G401 (cell line): ENCODE measurements at places on chromosomes 13 and 19.

GRCh38 chr19:54616057-54616456 is 14.2 kb upstream of the LILRB1 start:
- no peak for DNase-seq

- no peak for DNase-seq
These were observed 9.4 kb downstream of the BCL3 start for GRCh38 chr19:44757735-44758505.

DNA sequence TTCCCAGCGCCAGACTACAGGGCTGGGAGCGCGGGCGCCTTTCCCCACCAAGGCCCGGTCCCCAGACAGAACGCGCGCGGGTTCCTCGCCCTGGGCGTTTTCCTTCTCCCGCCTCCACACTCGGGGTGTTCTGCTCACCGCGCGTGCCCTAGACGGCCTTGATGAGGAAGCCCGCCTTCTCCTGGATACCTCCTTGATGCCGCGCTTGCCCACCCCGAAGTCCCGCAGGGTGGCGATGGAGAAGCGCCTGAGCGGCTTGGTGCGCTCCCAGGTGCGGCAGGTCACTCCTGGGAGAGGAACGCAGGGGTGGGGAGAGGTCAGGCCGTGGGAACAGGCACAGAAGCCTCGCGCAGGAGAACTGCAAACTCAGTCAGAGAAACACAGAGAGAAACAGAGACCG is 34.8 kb downstream of the CYP2B6 start:
- DNase-seq: no peak

DNA sequence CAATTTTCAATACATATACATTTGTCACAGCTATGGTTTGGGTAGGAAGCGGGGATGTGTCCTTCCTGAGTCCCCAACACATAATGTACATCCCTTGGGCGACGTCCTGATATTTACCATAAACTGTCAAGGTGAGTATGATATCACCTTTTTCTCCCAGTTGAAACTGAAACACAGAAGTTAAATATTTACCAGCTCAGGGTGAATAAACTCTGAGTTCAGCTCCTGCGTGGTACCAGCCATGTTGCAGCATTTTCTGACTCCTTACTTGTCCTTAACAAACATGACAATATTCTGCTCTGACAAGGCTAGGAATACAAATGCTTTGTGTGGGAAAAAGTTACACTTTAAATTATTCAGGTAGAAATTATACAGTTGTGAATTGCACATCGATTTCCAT is 294.2 kb downstream of the TEX29 start:
- DNase-seq: no peak

DNA sequence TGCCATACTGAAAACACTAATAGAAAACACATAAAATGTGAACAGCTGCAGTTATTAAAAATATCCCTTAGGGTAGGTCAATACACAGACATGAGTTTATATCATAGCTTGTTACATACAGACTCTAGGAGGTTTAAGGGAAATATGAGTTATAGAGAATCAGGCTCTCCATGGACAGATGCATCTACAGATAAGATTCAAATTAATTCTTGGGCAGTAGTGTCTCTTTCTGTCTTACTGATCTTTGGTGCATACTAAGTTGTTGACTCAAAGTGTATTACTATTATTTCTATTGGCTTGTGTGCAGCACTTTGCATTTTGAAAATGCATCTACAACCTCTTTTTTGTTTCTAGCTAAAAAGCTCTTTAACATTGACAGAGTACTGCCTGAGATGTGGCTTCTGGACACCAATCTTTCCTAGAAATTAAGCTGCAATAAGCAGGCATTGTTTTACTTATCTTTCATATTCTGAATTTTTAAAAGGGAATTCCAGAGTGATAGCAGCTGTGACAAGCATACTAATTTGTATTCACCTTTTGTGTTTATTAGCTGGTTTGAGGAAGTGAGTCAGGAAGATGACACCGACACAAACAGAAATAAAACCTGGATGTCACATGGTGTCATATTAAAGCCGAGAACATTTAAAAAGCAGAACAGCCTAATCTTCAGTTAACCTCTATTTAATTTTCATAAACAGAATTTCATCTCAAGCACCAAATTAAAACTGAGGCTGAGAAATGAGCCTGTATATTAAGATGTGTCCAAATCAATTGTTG is 399.0 kb downstream of the PCDH9 start:
- no peak for DNase-seq

DNA sequence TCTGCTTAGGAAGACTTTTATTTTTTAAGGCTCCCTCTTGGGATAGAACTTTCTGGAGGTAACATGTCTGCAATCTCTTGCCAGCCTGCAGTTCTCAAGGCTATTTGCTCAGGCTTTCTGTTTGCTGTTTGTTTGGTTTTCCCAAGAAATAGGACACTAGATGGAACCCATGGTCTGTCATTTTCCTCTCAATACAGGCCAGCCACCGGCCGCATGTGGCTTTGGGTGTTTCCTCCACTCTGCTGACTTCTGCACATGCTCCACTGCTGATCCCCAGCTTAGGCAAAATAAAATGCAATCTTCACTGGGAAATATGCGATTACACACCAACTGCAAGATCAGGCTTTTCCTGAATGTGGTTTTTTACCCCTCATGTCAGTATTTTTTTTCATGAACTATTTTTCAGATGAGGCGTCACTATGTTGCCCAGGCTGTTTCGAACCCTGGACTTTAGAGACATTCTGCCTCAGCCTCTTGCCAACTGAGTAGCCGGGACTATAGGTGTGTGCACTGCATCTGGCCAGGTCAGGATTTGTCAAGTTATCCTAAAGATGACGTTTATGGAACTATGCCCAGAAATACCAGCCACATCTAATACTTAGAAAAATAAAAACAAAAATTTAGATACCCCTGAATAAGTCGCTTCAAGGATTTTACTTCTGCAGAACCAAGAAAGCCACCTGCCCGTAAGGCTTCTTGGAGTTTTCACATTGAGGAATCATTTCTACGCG is 94.3 kb upstream of the PABPC3 start:
- DNase-seq: no peak

GRCh38 chr19:54431255-54431838 is 16.1 kb downstream of the TTYH1 start:
- peak; percentile 49 for DNase-seq

DNA sequence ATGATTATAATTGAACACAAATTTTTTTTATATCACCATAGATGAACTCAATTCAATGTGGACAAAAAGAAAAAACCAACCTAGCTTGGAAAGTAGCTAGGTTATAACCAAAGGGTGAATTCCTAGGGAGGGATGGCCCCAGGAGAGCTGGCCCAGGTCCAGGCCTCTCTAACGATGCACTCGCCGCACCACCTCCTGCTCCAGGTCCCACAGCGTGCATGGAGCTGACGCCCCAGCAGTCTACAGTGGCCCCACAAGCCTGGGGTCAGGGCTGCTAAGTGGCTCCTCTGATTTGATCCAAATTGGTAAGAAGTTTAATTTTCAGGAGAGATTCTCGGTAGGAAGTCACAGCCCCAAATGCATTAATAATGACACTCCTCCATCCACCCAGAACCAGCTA is 48.8 kb downstream of the TSHZ3 start:
- no peak for DNase-seq

DNA sequence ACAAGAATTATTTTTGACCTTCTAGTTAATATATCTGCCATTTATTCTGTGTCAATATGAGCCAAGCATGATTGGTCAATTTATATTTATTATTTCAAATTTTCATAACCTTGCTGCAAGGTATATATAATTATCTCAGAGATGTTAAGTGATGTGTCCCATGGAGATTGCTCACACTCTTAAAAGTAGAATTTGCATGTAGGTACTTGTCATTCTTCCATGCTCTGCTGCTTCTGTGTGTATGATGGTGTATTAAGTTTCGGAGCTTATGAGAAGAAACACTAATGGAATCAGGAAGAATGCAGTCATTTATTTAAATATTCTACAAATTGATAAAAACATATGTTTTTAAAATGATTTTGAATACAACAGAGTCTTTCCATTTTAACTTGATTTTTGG is 586.8 kb upstream of the MIR17HG start:
- no peak for DNase-seq

DNA sequence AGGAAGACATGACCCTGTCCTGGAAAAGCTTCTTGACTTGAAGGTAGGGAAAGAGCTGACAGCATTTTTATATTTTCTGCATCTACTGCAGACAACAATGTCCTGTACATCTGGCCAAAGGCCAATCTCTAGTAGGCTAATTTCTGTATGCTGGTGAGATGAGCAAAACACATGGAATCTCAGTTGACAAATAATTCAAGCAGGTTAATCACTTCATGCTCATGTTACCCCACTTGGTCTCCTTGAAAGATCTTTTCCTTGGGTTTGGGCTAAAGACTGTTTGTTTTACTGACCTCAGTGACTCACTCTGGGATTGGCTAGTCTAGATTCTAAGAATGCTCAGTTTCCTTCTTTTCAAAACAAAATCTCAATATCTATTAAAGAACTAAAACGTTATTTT is 298.8 kb downstream of the LMO7 start:
- DNase-seq: peak; percentile 59

- no peak for DNase-seq
These were observed 38.4 kb upstream of the CSNK1A1L start for GRCh38 chr13:37143911-37144310.

DNA sequence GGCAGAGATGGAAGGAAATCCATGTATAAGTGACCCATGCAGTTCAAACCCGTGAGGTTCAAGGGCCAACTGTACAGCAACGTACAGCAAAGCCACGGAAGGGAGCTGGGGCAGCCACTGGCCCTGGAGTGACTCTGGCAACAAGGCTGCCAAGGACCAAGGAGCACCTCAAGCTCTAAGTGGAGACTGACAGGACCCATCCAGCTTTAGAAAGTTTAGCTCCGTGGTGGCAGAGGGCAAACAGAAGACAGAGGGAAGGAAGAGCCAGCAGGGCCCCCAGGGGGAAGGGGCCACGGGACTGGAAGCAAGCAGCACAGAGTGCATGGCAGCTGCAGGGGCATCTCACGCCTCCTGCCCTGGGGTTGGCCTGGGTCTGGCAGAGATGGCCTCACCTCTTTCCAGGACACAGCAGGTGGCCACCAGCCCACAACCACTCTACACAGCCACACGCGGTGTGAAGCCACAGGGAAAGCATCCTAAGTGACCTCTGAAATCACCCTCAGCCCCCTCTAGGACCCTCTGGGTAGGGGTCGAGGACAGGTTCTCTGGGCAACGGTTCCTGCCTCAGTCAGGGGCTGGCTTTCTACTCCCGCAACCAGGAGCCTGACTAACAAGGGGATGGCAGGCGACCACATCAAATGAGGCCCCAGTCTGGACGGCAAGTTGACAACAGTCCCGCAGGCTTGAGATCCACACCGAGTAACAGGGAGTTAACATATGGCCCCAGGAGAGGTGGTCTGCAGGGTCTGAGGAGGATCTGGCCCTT is 3.8 kb downstream of the MIER2 start:
- no peak for DNase-seq

DNA sequence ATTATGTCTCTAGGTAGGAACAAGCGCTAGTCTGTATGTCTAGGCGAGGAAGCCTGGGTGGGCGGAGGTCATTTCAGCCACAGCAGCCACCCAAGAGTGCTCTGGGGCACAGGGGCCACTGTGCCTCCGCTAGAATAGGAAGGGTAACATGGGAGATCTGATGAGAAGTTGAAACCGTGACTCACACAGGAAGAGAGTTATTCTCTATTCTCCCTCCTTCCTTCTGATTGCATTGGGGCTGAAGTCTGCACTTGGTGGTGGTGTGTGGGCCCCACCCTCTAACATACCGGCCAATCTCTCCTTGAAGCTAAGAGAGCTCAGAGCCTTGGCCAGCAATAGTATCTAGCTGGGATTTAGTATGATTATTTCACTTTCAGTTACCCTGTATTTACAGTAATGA is 20.3 kb upstream of the GGACT start:
- DNase-seq: no peak

GRCh38 chr13:42561752-42562467 is 12.0 kb upstream of the TNFSF11 start:
- DNase-seq: no peak

GRCh38 chr13:67095621-67096020 is 134.5 kb downstream of the PCDH9 start:
- no peak for DNase-seq

DNA sequence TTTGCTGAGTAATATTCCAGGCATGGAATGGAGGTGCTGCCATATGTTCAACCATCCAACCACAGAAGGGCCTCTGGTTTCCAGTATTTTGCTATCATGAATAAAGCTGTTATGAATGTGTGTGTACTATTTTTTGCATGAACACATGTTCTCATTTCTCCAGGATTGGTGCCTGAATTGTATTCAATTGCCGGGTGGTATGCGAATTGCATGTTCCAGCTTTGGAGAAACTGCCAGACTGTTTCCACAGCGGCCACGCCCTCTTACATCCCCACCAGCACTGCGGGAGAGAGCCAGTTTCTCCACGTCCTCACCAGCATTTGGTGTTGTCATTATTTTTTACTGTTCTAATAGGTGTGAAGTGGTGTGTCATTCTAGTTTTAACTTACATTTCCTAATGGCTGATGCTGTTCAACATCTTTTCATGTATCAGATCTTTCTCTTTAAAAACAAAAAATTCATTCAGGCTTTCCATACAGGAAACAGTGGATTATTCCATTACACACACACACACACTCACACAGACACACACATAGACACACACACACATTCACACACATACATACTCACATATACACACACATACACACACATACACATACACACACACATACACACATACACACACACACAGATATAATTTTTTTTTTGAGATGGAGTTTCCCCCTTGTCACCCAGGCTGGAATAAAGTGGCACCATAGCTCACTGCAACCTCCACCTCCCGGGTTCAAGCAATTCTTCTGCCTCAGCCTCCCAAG is 154.1 kb downstream of the PTPRS start:
- no peak for DNase-seq
